ENCODE measurements at places on chromosomes 4 and X. TPM values are rescaled to one million over a fixed set of nuclear protein-coding genes. Genes with fewer than 3 reads are reported as not detected.

NSUN7 gene
- total RNA-seq = 19.6 TPM

WWC2 gene
- total RNA-seq = 120 TPM

F9 gene
- not detected for total RNA-seq

RHOXF2 gene
- total RNA-seq = not detected

RPS3A gene
- 1,919 TPM for total RNA-seq

DNA sequence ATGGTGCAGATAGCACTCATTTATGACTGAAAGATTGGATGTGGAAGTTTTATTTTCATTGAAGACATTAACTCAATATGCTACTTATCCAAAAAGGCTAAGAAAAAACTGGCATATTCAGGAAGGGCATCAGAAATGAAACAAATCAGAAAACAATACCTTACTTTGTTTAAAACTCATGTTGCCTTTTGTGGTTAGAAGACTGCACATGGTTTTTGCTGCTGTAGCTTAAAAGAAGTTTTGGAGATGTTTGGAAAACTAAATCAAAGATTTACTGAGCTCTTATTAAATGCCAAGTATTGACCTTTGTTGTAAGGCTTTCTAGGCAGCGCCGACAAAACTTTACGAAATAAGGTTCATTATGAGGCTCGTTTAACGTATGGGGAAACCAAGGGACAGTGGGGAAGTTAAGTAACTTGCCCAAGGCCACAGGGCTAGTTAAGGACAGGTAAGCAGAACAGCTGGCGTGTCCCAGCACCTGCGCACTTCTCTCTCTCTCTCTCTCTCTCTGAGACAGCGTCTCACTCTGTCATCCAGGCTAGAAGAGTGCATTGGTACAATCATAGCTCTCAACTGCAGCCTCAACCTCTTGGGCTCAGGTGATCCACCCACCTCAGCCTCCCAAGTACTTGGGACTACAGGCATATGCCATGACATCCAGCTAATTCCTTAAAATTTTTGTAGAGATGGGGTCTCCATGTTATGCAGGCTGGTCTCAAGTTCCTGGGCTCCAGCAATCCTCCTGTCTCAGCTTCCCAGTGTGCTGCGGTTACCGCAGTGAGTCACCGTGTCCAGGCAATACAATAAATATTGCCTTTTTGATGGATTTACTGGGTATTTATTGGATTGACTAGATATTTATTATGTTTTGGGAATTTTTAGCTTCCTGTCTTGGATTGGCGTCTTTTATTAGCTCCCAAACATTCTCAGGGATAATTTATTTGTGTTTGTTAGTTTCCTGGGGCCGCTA, 16.1 kb downstream of the LRP2BP start:
- peaks cover 4% of the 10 kb centered on the region for H3K4me1 ChIP-seq
- H3K36me3 ChIP-seq = no peaks in the 10 kb centered on the region
- no peak for DNase-seq
- no peaks in the 10 kb centered on the region for H3K27me3 ChIP-seq
- no peak overlapping the region for H3K27ac ChIP-seq

- H3K27ac ChIP-seq = no peak overlapping the region
- no peaks in the 10 kb centered on the region for H3K4me1 ChIP-seq
- H3K4me3 ChIP-seq = no peak overlapping the region
- H3K27me3 ChIP-seq = no peaks in the 10 kb centered on the region
- H3K36me3 ChIP-seq = no peaks in the 10 kb centered on the region
Measured at GRCh38 chr4:133147921-133148689, 989 bp upstream of the PCDH10 start.

DNA sequence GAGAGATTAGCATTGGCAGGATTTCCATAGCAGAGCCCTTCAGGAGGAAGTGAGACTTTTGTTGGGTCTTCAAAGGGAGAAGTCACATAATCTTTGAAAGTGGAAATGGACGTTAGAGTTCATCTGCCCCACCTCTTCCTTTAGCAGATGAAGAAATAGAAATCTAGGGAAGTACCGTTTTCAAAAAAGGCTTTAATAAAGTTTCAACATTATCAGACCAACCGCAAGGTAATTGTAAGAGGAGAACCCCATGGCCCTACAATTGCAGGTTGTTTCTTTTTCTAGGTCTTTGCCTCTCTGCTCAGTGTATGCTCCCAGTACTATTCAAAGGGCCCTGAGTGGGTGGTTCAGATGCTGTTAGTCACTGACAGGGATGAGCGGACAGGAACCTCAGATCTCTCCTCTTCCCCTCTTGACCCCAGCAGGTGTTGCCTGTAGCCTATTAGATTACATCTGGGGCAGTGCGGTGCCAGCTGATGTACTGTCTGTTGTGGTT, 48.6 kb upstream of the AP1S2 start:
- no peak overlapping the region for H3K4me3 ChIP-seq
- H3K36me3 ChIP-seq = no peaks in the 10 kb centered on the region
- H3K4me1 ChIP-seq = no peaks in the 10 kb centered on the region

DNA sequence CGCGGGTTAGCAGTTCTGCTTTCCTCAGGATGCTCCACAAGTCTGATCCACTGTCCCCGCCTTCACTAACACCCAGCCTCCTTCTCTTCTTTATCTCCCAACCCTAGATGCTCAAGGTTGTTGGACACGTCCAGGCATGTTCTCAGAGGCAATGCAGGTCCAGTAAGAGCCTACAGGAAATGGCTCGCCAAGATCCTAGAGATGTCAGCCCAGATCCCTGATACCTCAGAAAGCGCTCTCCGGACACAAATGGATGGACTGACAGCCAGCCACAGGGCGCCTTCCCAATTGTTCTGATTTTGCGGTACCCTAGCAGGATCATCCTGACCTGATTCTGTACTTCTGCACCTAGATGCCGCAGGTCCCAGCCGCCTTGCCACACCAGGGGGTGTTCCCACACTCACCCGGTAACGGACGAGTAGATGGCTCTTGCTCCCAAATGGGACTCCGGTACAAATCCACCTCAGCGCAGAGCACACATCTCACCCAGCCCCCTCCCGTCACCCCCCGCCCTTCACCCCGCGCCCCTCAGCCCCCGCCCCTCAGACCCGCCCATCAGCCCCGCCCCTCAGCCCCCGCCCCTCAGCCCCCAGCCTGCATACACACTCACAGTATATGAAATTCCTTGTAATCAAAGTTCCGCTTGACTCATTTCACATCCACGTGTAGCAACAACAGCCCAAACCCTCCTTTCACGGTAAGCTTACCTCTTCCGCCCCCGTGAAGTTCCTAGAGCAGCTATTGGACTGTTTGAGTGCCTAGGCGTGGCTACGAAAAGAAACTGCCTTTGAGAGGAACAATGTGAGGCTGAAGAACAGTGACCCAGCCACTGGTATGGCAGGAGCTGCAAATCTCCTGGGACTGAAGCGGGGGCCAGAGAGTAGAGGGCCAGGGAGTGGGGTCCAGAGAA, at the start of gene EDA2R:
Gene EDA2R, minus strand, starts transcription at position 488 of the 910 bp plus-strand sequence. CDS start 23,058 bp downstream, outside the sequence.
- no peak for DNase-seq
- H3K4me3 ChIP-seq = no peak within 1 kb of the TSS
- no peak within 1 kb of the TSS for H3K27ac ChIP-seq

DNA sequence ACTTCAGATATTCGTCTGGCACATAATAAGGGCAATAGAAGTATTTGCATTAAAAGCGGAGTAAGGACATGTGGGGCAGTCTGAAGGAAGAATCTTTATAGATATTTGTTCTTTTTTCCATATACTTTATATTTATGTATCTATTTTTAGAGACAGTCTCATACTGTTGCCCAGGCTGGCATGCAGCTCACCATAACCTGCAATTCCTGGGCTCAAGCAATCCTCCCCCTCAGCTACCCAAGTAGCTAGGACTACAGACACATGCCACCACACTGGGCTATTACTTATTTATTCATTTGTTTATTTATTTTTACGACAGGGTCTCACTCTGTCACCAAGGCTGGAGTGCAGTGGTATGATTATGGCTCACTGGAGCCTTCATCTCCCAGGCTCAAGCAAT, 16.7 kb upstream of the MRPL1 start:
- H3K27me3 ChIP-seq = no peaks in the 10 kb centered on the region
- no peaks in the 10 kb centered on the region for H3K36me3 ChIP-seq
- no peak for DNase-seq
- no peak overlapping the region for H3K4me3 ChIP-seq

GRCh38 chr4:2746891-2747695, 9.0 kb downstream of the TNIP2 start:
- no peak for DNase-seq
- H3K27ac ChIP-seq = peak overlapping the region; percentile 55
- no peak overlapping the region for H3K4me3 ChIP-seq
- H3K36me3 ChIP-seq = no peaks in the 10 kb centered on the region

- H3K27ac ChIP-seq = no peak overlapping the region
- no peaks in the 10 kb centered on the region for H3K27me3 ChIP-seq
- H3K4me3 ChIP-seq = no peak overlapping the region
Measured at GRCh38 chr4:8765631-8766590, 105.7 kb downstream of the HMX1 start.

DNA sequence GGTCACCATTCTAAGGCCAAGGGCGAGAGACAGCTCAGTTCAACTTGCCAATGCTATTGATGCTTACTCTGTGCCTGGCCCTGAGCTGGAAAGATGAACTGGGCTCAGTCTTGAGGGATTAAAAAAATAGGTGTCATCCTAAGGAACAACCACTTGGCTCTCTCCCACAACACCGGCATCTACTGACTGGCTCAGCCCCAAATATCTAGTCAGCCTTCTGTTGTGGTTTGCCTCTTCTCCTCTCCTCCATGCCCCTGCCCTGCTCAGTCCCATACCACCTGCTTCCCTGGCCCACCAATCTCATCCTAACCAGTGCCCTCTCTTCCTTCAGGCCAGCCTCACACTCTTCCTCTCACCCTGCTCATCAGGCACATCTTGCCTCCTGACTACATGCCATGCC, 29.6 kb downstream of the KDM5C start:
- no peak for DNase-seq
- H3K4me1 ChIP-seq = no peaks in the 10 kb centered on the region
- no peaks in the 10 kb centered on the region for H3K36me3 ChIP-seq
